ENCODE measurements at places on chromosomes 6 and 20.
A peak's percentile ranks its signal among the peaks of the same experiment; 100 is the strongest.

GRCh38 chr6:112701201-112701600 is 354.1 kb downstream of the RFPL4B start:
- DNase-seq, result no peak

DNA sequence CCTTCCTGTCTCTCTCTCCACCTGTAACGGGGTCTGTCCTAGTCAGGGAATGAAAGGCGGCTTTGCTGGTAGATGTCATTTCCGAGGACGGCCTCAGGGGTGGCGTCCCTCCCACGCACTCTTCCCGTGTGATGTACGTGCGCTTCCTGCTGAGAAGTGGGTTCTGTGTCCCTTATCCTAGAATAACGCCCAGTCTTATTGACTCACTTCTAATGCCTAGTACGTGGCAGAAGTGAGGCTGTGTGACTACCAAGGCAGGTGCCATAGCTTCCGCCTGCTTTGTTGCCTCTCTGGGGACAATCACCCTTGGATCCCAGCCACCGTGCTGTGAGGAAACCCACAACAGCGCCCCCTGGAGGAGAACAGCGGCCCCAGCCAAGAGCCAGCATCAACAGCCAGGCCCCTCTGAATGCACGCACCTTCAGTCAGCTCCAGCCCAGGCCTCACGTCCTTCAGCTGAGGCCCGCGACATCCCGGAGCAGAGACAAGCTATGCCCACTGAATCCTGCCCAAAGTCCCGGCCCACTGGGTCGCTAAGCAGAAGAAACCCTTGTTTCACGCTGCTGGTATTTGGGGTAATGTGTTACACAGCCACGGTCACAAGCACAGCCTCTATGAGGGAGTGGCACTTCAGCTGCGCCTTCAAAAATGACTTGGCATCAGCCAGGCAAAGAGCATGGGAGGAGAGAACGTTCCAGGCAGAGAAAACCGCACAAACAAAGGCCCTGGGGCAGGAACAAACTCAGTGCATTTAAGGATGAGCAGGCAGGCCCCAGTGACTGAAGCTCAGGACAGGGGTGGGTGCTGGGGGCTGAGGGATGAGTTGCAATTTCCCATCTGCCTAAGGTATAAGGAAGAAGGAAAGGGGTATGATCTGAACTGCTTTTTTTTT is 224.2 kb downstream of the NFATC2 start:
- peak; percentile 37 for DNase-seq

GRCh38 chr6:99491171-99491570 is 24.1 kb downstream of the USP45 start:
- DNase-seq, result no peak

DNA sequence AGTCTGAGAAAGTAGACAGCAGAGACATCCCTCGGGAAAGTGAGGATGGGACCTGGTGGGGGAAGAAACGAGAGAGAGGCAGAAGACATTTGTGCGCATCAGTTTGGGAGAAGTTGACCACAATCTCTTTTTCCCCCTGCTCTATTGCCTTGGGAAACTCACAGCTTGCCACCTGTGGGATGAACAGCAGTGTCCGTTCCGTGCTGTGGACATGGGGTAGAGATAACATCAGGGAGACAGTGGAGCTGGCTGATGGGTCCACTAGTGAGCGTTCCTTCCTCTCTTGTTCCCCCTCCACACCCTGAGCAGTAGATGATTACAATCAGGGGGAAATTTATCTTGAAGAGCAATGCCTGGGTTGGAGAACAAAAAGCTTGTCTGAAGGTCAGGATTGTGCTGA is 21.8 kb upstream of the RNF182 start:
- no peak for DNase-seq

DNA sequence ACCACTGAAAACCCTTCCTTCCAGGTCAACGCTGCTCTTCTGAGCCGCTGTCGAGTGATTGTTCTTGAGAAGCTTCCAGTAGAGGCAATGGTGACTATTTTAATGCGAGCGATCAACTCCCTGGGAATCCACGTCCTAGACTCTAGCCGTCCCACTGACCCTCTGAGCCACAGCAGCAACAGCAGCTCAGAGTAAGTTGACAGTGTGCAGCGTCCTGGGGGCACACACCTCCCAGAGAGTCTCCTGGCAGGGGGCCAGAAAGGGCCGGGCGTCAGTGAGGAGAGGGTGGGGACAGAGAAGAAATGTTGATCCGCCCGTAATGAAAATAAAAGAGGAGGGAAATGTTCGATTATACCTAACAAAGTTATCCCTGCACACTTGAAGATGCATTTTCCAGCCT is 5.0 kb downstream of the WRNIP1 start:
- no peak for DNase-seq

DNA sequence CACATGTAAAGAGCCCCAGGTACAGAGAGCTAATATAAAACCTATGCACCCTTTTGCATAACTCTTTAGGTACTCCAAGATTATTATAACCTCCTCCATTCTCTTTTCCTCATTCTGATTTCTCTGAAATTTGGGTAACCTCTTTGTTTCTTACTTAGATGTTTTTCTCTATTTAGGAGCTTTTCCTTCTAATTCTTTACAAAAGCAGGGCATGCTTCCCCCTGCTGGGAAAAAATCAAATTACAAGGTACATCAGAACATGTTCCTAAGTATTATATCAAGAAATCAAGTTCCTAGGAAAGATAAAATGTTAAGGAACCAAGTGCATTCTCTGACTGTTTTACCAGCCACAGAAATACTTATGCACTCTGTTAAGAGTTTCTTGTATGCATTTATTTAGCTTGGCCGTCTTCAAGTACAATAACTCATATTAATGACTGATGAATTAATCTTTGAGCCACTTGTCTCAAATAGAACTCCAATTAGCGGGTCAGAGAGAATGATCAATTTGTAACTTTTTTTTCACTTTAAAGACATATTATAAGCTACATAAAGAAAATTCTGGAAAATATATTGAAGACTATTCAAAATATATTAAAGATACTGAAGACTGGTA is 2.1 kb downstream of the KHDRBS2 start:
- no peak for DNase-seq

- no peak for DNase-seq
Measured at GRCh38 chr20:5567644-5568043, 182.6 kb upstream of the SHLD1 start.

- no peak for DNase-seq
Measured at GRCh38 chr20:38255393-38255792, 5.1 kb downstream of the KIAA1755 start.

DNA sequence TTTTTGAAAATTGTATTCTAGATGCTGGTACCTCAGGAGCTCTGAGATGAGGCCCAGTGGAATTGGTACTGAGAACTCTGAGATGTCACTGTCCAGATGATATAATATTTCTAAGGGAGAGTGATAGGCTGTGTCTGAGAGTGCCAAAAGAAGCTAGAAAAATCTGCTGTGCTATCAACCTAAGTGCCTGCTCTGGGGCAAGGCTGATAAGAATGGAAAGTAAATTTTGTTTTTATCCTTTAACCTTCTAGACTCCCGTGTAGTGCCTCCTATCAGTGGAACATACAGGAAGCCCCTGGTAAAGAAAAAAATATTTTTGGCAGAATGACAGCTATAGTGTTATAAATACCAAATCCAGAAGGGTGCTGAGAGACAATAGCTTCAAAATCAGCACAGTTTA is 348.2 kb downstream of the TFAP2B start:
- no peak for DNase-seq

- DNase-seq, result no peak
Measured at GRCh38 chr6:25332655-25333071, 53.5 kb downstream of the CARMIL1 start.

DNA sequence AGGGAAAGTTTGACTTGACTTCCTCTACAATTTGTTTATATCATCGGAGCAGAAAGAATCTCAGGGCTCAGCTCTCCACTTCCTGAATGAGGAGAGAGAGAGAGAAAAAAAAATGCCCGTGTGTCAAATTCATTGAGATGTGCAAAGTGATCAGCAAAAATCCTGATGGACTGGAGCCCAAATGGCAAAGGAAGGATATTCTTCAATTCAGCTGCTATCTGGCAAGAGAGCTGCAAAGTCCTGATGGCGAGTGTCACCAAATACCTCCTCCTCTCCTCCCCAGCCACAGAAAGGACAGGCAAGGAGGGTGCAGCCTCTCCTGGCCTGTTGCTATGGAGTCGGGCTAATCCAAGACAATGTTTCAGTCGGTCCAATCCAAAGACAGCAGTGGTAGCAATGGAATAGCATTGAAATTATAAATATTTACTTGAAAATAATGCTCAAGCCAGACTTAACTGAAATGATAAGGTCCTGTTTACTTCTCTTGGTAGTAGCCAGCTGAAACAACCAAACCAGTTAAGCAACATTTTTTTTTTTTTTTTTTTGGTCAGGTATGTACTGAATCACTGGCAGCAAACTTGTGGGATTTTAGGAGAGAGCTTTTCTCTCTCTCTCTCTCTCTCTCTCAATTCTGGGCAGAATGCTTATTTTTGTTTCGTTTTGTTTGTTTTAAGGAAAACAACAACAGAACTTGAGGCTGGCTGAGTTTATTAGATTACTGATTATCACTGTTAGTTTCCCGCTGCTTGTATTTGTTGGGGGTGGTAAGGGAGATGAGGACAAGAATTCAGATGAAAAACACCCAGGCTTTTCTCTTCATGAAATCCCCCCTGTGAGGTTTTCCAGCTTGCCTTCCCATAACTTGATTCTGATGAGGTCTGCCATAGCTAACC is 204.2 kb downstream of the BCAS1 start:
- DNase-seq, result no peak

- no peak for DNase-seq
Measured at GRCh38 chr6:133906050-133906449, 17.1 kb downstream of the TCF21 start.
